Midbrain (tissue), 1 donor: ENCODE measurements at places on chromosomes 2 and 18.

GRCh38 chr18:25243257-25243656 lies 108.7 kb downstream of the ZNF521 start:
- no peak for DNase-seq

- DNase-seq, result no peak
Observed at GRCh38 chr2:217625557-217626169, 377.1 kb downstream of the TNS1 start.

DNA sequence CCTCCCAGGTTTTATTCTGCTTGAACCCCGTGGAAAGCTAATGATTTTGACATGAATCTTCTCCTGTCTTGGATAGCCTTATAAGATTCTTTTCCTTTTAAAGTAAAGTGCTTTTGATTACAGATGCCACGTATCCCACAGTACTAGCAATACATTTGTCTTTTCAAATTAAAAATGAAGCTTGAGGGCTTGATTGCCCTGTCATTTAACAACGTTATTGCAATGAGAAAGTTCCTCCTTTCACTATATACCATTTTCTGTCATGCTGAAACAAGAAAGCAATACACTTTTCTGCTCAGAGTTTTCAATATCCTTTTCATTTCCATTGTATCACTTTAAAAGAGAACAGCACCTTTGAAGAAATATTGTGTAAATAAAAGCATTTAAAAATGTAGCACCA lies 814.7 kb downstream of the LRP1B start:
- no peak for DNase-seq

- DNase-seq, result no peak
Observed at GRCh38 chr2:55883829-55884228, 39.8 kb downstream of the EFEMP1 start.

GRCh38 chr2:127173057-127173456 lies 47.0 kb downstream of the CYP27C1 start:
- no peak for DNase-seq

DNA sequence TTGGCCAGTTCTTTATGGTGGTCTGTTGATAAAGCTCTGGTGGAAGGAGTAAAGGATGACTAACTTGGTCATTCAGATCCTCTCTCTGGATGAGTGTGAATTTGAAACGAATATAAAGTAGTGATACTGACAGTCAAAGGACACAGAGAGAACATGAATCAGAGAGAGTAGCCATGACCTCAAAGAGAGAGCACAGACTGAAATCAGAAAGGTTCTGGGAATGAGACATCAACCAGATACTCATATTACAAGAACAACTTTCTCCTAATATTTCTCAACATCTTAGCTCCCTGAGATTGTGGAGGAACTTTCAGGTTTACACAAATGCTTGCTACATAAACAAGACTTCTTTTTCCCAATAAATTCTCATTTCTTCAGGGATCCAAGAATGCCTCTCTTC lies 849.1 kb upstream of the CHAC2 start:
- no peak for DNase-seq

GRCh38 chr2:145258903-145259579 lies 739.1 kb upstream of the ZEB2 start:
- DNase-seq, result no peak

DNA sequence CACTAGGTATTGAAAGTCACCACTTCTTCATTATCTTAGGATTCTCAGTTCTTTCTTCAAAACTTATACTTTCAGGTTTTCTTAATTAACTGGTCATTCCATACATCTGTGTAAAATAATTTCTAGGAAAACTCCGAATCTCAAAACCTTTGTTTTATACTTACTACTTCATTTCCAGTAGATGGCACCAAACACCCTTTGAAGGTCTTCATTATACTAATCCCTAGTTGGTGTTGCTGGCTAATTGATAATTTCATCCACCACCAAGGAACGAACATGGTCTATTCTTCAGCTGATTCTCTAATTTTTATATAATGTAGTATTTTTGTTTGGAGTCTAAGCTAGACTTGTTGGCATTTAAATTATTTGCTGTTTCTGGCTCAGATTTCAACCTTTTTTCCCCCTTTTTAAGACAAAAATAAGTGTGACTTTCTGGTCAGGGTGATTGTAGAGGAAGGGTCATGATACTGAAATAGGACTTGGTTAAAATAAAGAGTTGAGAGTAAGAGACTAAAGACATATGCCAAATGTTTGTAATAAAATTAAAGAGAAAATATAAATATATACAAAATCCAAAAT lies 2.8 kb upstream of the MXD1 start:
- peak; percentile 77 for DNase-seq

DNA sequence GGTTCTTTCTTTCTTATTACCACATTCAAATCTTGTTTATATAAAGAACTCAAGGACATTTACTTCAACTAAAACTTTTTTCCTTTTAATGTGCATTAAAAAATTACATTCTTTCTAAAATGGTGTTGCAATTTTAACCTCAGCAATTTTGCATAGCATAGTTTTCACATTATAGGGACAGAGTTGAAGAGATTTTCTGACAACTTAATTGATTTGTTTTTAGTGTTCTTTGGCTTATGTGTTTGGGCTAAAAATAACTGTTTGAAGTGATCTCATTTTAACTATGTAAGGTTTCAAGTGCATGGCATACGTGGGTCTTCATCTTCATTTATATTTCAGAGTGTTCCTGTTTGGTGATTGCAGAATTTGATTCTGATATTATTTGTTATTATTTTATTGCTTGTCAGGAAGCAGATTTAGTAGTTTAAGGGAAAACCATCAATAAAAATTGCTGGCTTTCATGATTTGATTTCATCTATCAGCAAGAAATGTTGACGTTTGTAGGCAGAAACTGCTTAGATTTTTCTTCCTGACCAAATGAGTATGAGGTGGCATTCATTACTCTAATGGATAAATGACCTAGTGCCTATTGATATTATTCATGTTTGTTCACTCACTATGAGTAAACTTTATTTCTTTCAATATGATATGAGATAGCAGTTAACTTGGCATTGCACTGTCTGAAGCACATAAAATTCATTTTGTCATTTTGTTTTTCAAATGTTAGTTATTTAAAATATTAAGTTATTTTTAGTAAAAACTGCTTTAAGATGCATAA lies 398.4 kb downstream of the NUP35 start:
- DNase-seq, result no peak

DNA sequence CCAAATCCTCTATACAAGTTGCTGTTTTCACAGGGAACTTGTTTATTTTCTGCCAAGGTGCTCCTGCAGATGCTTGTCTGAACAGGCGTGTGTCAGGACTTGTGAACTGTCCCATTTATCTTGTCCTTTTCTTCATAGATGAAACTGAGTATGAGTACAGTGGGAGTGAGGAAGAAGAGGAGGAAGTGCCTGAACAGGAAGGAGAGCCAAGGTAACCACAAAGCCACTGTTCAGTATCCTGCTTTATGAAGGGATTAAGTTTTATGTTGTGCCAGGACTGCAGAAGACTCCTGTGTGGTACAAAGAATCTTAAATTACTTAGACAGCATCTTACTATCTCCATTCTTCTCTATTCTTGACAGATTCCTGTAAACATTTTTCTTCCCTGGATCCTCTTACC lies 145.0 kb downstream of the MAP4K4 start:
- DNase-seq, result no peak

GRCh38 chr2:20664071-20664390 lies 2.9 kb upstream of the GDF7 start:
- no peak for DNase-seq

DNA sequence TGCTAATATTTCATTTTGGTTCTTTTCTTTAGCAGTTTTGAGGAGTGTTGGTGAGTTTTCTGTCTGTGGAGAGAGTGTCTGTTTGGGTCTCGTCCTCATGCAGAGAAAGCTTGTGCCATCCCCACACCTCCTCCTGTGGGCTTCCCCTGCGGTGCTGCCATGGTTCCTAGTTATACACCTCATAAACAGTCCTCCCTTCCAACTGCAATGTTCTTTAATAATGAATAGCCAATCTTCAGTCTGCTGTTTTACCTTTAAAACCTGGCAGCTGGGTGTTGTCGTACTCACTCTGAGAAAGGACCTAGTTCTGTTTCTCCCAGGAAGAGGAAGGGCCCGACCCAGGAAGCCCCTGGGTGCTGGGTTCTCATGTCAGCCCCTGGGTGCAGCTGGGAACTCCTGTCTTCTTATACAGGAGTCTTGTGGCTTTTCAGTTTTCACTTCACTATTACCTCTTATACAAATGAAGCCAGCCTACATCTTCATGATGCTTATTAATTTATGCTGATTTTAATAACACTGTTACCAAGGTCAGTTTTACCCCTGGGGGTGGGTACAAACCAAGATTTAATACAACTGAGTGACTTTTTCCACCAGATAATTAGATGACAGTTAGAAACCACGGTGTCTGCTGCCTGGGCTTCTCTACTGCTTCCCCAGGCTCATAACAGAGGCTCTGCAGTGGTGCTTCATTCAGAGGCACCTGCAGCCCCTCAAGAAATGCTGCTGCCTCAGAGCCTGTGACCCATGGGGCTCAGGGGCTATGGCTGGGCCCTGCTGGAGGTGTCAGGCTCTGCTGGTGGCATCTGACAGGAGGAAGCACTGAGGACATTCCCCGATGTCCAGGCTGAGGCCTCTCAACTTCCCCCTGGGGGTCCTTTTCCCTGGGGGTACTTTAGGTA lies 59.1 kb downstream of the COA5 start:
- no peak for DNase-seq

- DNase-seq, result no peak
Observed at GRCh38 chr18:55237660-55238059, 278.4 kb upstream of the CCDC68 start.

GRCh38 chr18:37684590-37684989 lies 119.0 kb upstream of the CELF4 start:
- DNase-seq, result no peak

DNA sequence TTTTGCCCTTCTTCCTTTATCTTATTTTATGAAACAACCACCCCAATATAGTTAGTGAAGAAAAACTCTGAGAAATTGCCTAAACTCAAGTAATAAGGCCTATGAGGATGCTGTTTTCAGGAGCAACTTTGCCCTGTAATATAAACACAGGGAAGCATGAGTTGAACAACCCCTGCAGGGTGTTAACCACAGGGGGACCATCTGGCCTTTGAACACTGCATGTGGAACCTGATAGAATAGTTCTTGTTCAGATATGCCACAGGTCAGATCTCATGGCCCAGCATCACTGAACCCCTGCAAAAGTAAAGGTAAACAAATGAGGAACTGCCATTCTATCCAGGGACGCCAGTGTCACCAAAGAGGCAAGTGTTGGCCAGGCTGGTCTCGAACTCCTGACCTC lies 82.6 kb downstream of the MAPK4 start:
- no peak for DNase-seq

DNA sequence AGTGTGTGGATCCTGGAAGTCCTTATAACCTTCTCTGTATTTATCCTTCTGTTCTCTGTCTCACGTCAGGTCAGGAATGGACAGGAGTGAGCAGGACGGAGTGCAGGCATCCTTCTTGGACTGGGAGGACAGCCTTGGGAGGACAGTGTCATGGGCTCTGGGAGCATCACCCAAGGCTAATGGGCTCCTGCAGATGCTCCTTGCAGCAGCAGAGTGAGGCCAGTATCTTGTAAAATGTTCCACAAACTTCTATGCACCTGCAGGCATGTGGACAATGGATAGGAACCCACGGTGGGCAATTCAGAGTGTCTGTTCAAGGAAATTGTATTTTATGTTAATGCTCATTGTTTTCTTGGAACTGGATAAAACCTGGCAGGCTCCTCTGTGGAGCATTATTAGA lies 176.2 kb downstream of the RNF144A start:
- DNase-seq, result no peak

GRCh38 chr18:23826850-23827620 lies 137.8 kb downstream of the LAMA3 start:
- no peak for DNase-seq

GRCh38 chr2:9493478-9493877 lies 19.1 kb downstream of the IAH1 start:
- no peak for DNase-seq

- DNase-seq, result no peak
Observed at GRCh38 chr2:231397928-231398294, 2.4 kb downstream of the B3GNT7 start.

- DNase-seq, result no peak
Observed at GRCh38 chr2:98936353-98937351, 627 bp upstream of the CRACDL start.

GRCh38 chr18:58748899-58749595 lies 77.8 kb downstream of the MALT1 start:
- no peak for DNase-seq

GRCh38 chr2:53964987-53965687 lies 5.7 kb downstream of the PSME4 start:
- DNase-seq, result no peak

GRCh38 chr2:117952228-117952627 lies 61.6 kb downstream of the CCDC93 start:
- no peak for DNase-seq

GRCh38 chr2:168365094-168365621 lies 90.9 kb upstream of the CERS6 start:
- DNase-seq, result no peak

- no peak for DNase-seq
Observed at GRCh38 chr2:164006704-164007103, 270.9 kb upstream of the FIGN start.

DNA sequence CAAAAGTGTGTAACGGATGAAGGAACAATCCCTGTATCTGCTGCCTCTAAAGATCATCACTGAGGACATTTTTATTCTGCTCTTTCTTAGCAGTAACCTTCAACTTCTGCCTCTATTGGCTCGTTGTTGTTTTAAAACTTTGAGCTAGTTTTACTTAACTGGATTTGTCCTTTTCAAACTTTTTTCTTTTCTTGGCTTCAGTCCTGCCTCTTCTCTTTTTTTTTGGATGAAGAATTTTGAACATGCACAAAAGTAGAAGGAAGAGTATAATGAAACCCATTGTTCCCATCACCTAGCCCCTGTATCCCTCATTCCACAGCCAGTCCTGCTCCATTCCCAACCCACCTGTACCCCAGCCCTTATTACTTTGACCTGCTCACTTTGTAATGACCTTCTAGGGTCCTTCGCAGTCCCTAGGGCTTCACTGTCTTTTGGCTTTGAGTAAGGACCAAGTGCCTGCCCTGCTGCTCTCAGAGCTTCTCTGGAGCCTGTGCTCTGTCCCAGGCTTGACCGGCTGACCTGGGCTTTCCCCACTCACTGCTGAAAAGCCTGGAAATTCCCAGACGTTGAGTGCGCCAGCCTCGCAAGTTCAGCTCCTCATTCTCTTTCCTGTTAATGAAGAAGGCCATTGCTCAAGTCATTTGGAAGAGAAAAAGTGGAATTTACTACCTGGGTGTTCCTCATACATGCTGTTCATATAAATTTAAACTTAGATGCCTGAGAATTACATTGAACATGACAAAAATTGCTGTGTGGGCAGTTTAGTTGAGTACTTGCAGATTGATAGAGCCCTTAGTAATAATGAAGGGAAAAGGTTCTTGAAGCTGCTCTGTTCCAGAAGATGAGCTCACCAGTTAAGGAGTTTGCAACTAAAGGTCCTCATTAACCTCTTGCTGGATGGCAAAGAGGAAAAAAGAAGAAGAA lies 149.3 kb upstream of the ALPP start:
- peak; percentile 20 for DNase-seq

DNA sequence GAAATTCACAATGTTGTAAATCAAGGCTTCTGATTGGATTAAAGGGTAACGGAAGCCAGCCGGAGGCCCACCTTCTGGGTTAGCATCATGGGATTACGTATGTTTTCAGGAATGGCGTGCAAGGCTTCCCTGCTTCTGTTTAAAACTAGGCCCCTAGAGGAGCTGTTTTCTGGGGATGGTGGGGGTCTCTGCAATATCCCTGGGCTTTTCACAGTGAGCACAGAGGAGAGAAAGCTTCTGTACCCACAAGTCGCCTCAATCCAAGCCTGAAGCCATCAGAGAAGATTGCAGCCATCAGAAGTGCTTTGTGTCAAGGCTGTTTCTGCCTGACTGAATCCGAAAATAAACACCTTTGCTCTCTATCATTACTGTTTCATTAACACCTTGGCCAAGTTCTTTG lies 226.9 kb upstream of the SMIM21 start:
- no peak for DNase-seq
